ENCODE measurements at places on chromosomes 5 and 9. TPM values are rescaled to one million over a fixed set of nuclear protein-coding genes. Genes with fewer than 3 reads are reported as not detected.

DNA sequence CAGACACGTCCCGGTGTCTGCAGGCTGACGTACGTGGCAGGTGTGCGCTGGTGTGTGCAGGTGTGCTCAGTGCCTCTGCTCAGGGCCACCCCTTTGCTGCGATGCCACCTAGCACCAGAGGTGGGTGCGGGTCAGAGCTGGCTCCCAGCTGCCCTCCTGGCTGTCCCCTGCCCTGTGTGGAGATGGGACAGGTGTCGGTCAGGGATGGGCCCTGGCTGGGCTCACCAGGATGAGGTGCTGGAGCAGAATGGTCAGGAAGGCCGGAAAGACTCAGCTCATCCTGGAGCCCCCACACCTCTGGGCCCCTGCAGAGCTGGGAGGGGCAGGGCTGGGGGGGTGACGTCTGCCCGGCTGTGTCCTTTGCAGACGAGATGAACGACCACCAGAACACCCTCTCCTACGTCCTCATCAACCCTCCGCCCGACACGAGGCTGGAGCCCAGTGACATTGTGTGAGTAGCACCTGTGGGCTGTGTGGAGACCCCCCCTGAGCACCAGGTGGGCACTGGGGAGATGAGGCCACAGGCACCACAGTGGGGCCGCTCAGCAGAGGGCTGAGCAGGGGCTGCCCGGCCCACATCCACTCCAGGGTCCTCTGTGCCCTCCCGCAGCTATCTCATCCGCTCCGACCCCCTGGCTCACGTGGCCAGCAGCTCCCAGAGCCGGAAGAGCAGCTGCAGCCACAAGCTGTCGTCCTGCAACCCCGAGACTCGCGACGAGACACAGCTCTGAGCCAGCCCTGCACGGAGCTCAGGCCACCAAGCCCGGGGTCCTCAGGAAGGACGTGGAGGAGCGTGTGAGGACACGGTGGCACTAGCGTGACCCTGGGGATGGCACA lies 89.7 kb downstream of the KCNT1 start:
- DNase-seq = no peak

CMYA5 gene
- total RNA-seq = 0.07 TPM

TBCA gene
- total RNA-seq = 318 TPM

GRCh38 chr9:133584167-133584558 lies 25.0 kb downstream of the FAM163B start:
- no peak for DNase-seq

ANKRD31 gene
- not detected for total RNA-seq

DNA sequence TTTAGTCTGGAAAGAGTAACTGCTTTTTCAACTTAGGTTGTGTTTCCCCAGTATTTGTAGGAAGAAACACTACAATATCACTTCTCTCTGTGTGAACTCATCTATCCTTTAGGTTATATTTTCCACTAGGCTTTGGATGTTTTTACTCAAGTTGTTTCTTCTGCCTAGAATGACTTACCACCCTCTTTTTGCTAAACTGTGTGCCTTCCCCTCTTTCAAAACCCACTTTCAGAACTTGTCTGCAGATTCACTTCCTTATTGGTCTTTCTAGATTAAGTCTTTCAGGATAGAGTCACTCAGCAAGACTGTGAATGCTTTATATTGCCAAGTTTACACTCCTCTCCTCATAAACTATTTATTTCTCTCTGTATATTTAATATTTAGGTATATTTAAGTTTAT lies 14.2 kb upstream of the CAST start:
- DNase-seq = no peak

DNA sequence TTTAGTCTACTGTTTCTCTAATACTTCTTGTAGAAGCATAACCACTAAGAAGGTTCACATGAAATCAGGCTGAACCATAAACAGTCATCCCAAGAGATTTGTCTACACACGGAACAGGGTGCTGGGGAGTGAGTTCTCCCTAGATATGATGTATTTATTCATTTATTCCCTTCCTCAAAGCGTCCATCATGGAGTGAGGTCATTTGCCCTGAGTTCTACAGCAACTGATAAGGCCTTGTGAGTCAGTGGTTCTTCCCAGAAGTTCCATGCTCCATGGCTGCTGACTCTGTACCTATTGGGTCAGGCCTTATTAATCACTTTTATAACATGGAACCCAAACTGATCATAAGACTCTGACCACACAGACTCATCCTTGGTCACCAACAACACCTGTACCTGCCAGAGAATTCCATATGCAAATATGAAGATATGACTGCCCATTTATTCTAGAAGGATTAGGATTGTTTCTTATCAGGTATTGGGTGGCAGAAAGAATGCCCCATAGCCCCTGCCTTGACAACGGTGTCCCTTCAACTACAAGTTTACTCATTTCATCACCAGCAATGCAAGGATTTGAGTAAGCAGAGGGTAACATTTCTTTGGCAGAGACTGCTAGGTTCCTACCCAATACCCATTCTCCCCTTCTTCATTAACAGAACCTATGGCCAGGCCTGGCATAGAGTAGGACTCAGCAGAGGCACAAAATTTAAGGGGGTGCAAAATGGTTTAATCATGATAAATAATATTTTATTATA lies 118.1 kb downstream of the LHFPL2 start:
- DNase-seq = peak; percentile 46

GPRIN1 gene
- 32.2 TPM for total RNA-seq

- DNase-seq = peak; percentile 26
Observed at GRCh38 chr9:92657296-92658094, 12.4 kb downstream of the IPPK start.

C9 gene
- not detected for total RNA-seq

DMGDH gene
- not detected for total RNA-seq

DNA sequence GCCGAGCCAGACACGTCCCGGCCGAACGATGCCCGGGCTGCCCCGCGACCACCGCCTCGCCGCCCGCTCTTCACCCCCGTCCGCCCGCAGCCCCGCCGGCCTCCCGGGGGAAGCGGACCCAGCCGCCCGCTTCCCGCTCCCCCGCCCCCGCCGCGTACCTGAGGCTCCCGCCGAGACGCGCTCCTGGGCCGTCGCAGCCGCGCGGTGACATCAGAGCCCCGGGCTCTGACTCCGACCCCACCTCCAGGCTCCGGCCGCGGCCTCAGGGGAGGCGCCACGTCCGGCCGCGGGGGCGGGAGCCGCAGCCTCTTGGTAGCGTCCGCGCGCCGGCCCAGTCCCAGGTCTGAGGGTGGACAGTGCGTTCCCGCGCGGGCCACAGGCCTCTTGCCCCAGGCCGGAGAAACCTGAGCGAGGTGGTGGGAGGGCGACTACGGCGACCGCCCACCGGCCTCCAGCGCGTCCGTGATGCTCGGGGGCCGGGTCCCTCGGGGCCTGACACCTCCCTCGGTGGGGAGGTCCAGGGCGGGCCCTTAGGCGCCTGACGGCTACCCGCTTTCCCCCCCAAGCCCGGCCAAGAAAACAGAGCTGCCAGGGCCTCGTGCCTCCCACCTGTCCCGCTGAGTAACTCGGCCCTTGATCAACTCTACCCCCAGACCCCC lies at the start of gene SHROOM1:
Gene SHROOM1 (minus strand): TSS at position 212 of the 659 bp plus-strand sequence. CDS start 4,507 bp downstream, outside the sequence.
- peak; percentile 86 for DNase-seq

- DNase-seq = no peak
Observed at GRCh38 chr9:10108815-10109214, 504.0 kb downstream of the PTPRD start.

- no peak for DNase-seq
Observed at GRCh38 chr5:122405751-122406150, 93.7 kb downstream of the SNCAIP start.

DNA sequence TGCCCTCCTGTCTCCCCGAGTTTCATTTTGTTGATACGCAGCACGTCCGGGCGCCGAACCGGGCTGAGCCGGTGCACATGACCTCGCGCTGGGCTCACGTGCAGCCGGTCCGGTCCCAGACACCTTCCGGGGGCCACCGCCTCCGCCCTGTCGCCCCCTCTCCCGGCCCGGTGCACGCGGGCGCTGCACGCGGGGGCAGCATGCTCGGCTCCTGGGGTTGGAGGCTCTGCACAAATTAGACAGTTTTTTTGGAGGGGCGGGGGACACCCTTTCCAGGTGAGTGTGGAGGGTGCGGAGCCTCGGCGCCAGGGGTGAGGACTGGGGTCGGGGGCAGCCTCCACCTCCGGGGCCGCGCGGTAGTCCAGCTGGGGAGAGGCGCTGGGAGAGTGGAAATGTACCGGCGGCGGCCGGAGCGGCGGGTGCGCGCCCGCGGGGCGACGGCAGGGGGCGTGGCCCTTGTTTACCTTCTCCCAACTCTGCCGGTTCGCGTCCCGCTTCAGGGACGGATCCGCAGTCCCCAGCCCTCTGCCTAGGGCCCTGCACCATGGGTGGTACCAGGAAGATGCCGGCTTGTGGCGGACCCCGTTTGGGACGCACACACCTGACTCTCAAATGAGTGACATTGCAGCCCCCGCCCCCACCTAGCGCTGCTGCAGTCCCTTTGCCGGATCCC lies 1.1 kb downstream of the JADE2 start:
- DNase-seq = peak; percentile 60

NMUR2 gene
- not detected for total RNA-seq

GHR gene
- 3.4 TPM for total RNA-seq

- no peak for DNase-seq
Observed at GRCh38 chr5:156918311-156918845, 44.6 kb downstream of the TIMD4 start.

- DNase-seq = no peak
Observed at GRCh38 chr5:33439905-33440481, 772 bp upstream of the TARS1 start.

GRCh38 chr5:51968756-51969155 lies 585.5 kb downstream of the ISL1 start:
- DNase-seq = no peak

DNA sequence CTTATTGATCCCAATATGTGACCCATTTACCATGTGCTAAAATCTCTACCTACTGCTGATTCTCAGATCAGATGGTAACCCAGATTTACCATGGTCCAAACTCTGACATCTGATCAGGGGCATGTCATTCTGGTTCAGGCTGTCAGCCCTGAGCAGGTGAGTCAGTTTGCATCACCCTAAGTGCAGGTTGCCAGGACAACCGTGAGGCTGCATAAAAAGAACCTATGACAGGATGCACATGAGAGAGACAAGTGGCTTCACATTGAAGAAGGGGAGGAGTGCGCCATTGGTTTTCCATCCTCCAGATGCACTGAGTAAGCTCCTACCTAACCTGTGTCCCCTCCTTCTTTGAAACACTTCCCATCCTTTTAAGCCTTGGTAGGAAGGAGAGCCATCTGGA lies 801 bp upstream of the PRSS3 start:
- no peak for DNase-seq

TAF11L5 gene
- not detected for total RNA-seq

PCDHGA9 gene
- total RNA-seq = not detected

DNA sequence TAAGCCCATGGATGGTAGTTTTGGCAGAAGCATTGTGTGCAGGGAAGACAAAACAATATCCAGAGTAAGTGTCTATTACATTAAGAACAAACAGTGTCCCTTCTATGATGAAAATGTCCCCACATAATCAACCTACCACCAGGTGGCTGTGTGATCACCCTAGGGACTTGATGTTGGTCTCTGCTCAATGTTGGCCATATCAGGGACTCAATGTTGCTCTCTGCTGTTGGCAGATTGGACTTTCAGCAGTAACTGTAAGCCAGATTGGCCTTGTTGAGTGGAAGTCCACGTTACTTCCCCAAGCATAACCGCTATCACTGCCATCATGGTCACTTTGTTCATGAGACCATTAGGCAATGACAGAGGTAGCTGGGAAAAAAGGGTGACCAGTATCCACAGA lies 52.8 kb upstream of the PRSS3 start:
- DNase-seq = no peak

DNA sequence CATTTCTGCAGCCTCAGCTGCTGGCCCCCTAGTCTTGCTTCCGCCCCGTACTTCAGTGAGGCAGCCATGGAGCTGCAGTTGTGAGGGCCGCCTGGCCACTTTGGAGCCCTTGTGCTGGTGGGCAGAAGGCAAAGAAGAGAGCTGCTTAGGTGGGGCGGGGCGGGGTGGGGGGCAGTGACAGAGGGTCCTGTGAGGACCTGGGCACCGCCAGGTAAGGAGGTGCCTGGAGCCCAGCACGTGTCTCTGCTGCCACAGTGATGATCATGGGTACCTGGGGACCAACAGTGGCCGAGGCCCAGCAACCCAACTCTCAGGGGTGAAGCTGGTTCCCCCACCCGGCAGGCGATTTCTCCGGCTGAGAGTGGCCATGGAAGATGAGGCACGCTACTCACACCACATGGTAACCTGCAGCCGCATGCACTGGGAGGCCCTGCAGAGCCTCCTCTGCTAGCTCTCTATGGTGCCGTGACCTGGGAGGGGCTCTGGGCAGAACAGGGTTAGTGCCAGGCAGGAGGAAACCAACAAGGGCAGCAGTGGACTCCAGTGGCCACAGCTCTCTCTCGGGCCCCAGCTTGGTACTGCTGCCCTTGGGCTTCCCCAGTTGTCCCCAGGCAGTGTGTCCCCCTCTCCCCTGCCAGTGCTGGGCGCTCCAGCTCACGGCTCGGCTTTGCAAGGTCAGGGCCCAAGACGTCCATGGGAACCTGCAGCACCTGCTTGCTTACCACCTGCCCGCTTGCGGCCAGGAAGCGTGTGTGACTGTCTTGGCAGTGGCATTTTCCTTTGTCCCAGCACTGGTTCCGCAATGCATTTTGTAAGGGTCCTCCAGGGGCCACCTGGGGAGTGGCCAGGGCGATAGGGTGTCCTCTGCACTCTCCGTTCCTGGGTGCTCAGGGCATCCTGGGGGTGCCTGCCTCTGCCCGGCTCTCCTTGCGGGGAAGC lies 24.0 kb downstream of the NDUFS6 start:
- DNase-seq = no peak

DNA sequence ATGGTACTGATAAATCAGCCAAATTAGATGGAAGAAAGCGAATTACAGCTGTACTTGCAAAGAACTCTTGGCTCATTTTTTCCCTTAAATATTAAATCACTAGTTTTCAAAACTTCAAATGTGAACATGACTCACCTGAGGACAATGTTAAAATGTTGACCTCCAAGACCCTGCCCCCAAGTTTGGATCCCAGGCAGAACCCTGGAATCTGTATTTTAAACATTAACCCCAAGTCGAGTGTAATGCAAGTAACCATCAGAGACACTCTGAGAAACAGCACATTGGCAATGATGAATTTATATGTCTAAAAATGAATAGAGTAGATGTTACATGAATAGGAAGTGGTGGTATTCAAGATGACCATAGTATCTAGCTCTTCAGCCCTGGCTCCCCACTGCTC lies 2.3 kb upstream of the CD274 start:
- no peak for DNase-seq

PCDHB5 gene
- total RNA-seq = not detected

GRCh38 chr5:171595801-171596231 lies 176.4 kb downstream of the FGF18 start:
- DNase-seq = peak; percentile 98

- DNase-seq = no peak
Observed at GRCh38 chr5:32207355-32207634, 33.2 kb upstream of the GOLPH3 start.

GRCh38 chr5:144086295-144086694 lies 84.2 kb downstream of the YIPF5 start:
- no peak for DNase-seq

GARIN3 gene
- total RNA-seq = not detected

GRCh38 chr9:112042769-112043168 lies 132.3 kb downstream of the SUSD1 start:
- DNase-seq = no peak

- no peak for DNase-seq
Observed at GRCh38 chr9:2319421-2319820, 302.2 kb upstream of the VLDLR start.

All from MG63 (cell line).